ENCODE measurements at places on chromosomes 7 and 10.

DNA sequence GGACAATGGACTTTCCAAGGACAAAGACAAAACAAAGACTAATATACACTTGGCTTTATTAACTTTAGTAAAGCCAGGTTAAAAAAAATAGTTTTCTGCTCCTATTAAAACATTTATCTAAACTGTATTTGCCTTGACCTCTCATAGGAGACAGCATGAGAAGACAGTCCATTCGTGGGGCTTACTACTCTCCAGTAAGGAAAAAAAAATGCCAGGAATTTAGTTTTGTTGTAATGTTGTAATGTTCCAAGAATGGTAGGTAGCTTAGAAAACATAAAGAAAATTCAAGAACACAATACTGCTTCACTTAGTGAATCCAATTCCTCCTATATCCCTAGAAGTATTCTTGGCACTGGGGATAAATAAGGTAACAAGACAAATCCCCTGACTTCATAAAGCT lies 81.7 kb downstream of the KMT2C start:
- no peak for DNase-seq

DNA sequence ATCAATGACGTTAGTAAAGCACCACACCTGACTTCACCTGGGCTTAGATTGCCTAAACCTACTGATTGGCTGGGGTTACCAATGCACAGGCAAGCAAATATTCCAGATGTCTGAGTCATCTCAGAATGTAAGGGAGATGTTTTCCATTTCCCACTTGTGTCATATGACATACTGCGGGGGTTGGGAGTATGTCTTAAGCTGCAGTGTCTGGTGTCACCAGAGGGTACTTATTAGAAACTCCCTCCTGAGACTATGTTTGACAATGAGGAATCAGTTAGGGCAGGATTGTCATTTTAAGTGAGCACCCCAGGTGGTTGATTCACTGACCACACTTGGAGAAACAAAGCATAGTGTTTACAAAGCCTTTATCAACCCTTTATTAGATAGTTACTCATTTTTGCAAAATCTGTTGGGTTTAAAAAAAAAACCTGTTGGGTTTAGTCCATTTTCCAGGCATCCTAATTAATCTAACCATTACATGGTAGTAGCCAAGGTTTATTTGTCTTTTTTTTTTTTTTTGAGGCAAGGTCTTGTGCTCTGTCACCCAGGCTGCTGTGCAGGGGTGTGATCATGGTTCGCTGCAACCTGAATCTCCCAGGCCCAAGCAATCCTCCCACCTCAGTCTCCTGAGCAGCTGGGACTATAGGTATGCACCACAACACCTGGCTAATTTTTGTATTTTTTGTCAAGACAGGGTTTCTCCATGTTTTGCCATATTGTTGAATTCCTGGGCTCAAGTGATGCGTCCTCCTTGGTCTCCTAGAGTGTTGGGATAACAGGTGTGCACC lies 72.5 kb downstream of the CDK6 start:
- DNase-seq = no peak

- no peak for DNase-seq
Measured at GRCh38 chr7:115631782-115632181, 398.8 kb downstream of the TFEC start.

DNA sequence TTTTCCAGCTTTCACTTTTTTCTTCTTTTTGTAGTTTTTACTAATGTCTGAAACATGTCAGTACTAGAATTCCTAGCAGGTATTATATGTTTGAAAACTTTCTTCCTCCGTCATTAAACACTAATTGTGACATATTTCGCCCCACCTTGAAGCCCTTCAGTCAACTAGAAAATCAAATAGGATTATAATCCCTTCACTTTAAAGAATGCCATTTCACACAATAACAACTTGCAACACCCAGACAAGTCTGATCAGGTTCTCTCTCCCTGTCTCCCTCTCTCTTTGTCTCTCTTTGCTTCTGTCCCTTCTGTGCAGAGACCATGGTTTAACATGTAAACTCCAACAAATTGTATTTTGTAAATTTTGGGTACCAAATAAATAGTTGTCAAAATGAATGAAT lies 373.5 kb downstream of the SEMA3D start:
- no peak for DNase-seq

- no peak for DNase-seq
Measured at GRCh38 chr7:89001306-89001705, 205.8 kb upstream of the TEX47 start.

- DNase-seq = no peak
Measured at GRCh38 chr7:91233212-91233611, 31.0 kb upstream of the FZD1 start.

DNA sequence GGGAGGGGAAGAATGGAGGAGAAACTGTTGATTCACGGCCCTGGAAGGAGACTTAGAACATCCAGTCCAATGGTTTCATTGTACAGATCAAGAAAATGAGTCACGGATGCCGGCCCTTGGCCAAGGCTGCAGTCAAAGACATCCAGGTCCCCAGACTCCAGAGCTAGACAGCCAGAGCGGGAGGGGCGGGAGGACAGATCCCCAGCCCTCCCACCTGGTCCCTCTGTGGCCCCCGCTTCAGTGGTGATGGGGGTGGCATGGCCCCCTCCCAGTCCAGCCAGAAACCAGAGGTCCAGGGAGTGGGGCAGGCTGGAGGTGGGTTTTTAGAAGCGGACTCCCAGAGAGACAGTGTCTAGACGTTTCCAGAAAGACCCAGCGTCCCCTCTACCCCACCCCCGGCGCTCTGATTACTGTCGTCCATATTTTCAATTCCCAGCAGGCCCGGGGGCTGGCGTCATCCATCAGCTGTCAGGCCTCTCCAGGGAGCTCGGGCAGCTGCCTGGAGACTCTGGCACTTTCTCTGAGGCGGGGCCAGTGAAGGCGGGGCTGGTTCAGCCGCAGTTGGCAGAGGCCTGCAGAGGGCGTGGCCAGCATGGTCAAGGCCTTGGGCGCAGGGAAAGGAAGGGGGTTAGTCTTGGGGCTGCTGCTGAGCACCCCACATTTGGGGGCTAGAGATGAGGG lies 8.0 kb upstream of the HSPB1 start:
- DNase-seq = no peak

DNA sequence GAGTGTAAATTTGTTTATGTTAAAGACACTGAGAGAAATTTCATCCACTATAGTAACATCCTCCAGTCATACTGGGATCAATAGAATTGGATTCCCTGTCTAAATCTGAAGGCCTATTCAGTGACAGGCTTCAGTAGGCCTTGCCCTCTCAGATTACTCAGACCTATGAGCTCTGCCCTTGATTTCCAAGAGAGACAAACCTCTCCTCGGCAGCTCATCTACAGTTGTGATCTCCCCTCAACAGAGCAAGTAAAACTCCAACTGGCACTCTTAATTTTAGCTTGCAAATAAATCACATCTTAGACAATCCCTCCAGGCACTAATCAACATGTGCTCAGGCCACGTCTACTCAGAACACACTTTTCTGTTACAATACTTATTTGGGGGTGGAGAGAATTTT lies 1191.4 kb upstream of the PHF14 start:
- no peak for DNase-seq

DNA sequence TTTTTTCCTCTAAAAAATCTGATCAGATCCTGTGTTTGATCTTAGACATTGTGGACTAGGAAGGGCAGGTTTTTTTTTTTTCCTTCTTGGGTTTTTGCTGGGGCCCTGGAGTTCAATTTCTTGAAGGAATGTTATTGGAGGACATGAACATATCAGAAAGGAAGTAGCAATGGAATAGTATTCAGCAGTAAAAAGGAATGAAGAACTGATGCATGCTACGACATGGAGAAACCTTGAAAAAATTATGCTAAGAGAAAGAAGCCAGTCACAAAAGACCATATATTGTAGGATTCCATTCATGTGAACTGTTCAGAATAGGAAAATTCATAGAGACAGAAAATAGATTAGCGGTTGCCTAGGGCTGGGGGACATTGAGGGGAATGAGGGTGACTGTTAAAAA lies 34.0 kb downstream of the FGF8 start:
- no peak for DNase-seq

DNA sequence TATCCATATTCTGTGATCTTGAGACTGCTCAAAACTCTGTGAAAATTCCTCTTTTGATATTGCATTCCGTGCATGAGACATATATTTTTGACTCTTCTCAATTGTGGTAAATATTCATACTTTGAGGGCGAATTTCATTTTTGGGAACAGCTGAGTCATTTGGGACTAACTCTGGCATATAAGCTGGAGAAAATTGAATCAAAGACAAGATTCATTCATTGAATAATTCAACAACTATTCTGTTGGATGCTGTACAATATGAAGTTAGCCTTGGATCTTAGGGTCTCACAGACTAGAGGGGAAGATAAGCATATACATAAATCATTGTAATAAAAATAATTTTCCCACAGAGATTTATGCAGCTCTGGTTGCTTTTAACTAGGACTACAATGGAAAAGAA lies 183.2 kb upstream of the NEBL start:
- no peak for DNase-seq

DNA sequence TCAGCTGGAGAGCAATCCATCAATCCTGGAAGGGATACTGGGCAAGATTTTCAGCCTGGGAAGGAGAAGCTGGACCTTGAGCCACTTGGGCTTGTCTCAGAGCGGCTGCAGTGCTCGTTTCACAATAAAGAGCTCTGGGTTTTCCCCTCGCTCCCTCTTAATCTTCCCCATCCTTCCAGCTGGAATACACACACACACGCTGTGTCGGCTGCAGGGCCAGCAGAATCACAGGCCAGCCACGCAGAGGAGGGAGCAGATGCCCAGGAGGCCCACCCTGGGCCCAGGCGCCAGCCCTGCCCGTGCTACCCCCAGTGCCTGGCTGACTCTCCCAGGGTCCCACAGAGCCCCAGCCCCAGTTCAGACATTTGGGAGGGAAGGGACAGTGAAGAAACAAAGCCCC lies 255.1 kb downstream of the TNS3 start:
- DNase-seq = no peak

DNA sequence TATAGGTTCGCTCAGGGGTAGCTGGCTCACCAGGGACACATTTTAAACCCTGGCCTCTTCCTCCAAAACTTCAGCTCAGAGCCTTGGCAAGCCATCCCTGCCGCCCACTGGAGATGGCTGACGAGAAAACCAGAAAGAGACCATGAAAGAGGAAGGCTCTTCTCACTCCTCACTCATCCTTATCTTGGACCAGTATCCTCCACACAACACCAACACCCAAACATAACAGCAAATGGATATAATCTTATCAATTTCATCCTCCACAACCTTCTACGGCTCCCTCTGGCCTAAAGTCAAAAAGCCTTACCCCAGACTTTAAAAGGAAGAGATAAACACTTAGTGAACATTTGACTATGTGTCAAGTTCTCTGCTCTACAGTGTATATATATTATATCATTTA lies 26.9 kb downstream of the DLG5 start:
- DNase-seq = no peak

GRCh38 chr7:39187130-39187529 lies 209.4 kb downstream of the POU6F2 start:
- no peak for DNase-seq

GRCh38 chr7:96596120-96596826 lies 113.4 kb downstream of the SEM1 start:
- peak; percentile 24 for DNase-seq

GRCh38 chr10:43417950-43418768 lies 9.2 kb upstream of the HNRNPF start:
- peak; percentile 91 for DNase-seq

DNA sequence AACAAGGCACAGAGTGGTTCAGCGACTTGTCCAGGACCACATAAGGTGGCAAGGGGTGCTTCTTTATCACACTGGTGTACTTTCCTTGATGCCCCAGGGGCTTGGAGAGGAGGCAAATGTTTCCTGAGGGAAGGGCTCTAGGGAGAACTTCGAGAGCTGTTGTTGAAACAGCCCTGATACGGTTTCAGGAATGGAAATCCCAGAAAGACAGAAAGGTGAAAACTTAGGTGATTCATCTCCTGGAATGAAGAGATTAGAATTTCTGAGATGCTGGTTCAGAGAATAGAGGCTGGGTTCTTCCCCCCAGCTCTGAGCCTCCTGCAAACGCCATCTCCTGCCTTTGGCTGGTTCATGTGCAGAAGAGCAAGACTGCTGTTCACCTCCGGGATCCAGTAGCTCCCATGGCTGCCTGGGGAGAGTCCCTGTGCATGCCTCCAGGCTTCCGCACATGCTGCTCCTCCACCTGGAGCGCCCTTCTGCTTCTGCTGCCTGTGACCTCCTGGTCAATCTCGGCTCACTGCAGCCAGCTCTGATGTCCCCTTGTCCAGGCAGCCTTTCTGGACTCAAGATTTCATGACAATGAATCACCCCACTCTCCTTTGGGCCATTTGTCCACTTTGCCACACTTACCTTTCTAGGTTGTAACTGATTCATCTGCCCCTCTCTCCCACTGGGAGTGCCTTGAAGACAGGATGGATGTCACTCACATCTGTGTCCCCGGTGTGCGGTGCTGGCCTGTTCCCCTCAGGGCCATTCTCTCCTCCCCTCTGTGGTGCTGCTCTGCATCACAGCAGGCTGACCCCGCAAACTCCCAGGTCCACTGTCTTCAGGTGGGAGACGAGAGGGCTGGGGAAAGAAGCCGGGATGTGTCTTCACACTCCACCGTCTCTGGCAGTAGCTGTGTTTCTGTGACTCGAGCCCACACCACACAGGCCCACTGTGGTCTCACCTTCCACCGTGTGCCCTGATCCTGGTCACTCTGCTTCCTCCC lies 3.6 kb upstream of the CDH23 start:
- DNase-seq = no peak

DNA sequence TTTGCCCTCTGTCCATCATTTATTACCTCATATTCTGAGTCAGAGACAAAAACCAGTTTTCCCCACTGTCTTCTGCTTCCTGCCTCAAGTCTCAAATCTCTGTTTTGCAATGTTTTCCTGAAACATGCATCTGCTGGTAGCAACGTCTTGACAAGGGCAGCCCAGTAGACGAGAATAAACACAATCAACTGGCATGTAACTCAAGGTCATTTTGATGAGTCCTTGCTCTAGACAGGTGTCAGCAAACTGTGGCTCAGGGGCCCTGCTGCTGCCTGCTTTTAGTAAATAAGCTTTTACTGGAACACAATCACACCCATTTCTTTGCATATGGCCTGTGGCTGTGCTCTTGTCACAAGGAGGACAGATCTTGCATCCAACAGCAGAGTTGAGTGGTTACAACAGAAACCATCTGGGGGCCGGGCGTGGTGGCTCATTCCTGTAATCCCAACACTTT lies 59.8 kb downstream of the ITIH5 start:
- no peak for DNase-seq

GRCh38 chr7:77235276-77235675 lies 35.7 kb upstream of the FGL2 start:
- no peak for DNase-seq

GRCh38 chr10:126222736-126223511 lies 165.4 kb downstream of the ADAM12 start:
- DNase-seq = no peak

- DNase-seq = peak; percentile 12
Measured at GRCh38 chr7:48171202-48171601, at the start of gene ABCA13. Gene ABCA13 (plus strand): TSS chr7:48171458. CDS start chr7:48171484, 26 bp downstream.

DNA sequence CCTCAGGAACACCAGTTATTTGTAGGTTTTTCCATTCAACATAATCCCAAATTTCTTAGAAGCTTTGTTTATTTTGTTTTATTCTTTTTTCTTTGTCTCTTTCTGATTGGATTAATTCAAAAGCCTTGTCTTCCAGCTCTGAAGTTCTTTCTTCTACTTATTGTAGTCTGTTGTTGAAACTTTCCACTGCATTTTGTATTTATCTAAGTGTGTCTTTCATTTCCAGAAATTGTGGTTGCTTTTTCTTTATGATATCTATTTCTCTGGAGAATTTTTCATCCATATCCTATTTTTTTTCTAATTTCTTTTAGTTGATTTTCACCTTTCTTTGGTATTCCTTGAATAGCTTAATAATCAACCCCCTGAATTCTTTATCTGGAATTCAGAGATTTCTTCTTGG lies 58.5 kb downstream of the SLC18A2 start:
- DNase-seq = no peak

GRCh38 chr7:41655426-41655825 lies 47.5 kb downstream of the INHBA start:
- no peak for DNase-seq

Data from AML-193 (cell line).